ENCODE measurements at places on chromosomes 3 and 15.

GRCh38 chr3:72344647-72345046 is 503.6 kb downstream of the SHQ1 start:
- peak; percentile 18 for DNase-seq

DNA sequence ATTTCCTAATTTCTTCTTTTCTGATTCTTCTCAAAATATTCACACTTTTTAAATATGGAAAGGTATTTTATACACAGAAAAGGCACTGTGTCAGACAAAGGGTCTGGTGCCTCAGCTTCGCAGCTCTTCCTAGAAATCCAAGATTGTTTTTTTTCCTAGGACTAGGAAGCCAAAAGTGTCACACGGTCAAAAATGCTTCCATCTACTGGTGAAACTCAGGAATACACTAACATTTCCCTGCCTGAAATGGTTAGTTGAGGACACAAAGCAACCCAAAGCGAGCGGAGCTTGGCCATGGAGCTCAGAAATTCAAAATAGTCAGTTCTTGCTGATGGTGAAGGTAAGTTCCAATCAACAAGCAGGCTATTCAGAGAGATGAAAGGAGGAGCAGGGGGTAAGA is 426.5 kb upstream of the RASGRP1 start:
- peak; percentile 11 for DNase-seq

DNA sequence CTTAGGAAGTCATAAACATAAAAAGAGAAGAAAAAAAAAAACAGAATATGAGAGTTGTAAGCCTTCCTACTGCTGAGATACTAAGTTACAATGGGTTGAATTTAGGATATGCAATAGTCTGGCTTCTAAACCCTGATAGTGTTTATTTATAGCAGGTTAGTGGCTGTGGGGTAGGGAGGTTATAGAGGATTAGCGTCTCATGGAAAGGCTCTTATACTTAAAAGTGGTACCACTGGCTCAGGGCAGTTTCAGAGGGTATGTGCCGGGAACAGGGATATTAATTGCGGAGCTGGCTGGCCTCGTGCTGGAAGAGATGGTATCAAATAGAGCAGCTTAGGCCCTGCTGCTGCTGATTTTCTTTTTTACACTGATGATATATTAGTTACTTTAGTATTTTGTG is 60.8 kb downstream of the PFN2 start:
- DNase-seq: no peak

DNA sequence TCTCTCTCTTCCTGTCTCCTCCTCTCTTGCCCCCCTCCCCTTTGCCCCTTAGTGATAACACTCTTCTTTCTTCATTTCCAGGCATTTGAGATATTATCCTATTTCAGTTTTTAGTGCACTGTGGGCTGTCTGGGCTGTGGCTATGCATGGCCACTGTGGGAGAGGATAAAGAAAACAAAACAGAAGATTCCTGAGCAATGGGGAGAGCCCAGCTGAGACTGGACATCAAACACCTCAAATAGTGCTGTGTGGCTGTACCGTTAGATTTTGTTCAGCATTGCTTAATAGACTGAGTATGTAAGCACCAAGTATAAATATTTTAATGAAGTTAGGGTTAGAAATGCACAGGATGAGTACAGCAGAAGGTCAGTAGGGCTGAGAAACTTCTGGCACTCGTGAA is 7.9 kb upstream of the GBE1 start:
- no peak for DNase-seq

- peak; percentile 74 for DNase-seq
These were observed 195.6 kb downstream of the FAM43A start for GRCh38 chr3:194880940-194881925.

All from NB4 (cell line).